Melanocyte of skin (primary cell): ENCODE measurements at places on chromosomes 12 and 14. TPM values are rescaled to one million over a fixed set of nuclear protein-coding genes. Genes with fewer than 3 reads are reported as not detected.

Gene SLCO1C1
- total RNA-seq: 0.33 and 3.1 TPM in 2 replicates

Gene ANO4
- 1.0 and 3.6 TPM in 2 replicates for total RNA-seq

Gene CYP27B1
- 1.8 TPM in 1 of 2 replicates, not detected in the other for total RNA-seq

Gene FAR2
- 23.0 and 24.7 TPM in 2 replicates for total RNA-seq

Gene TGM1
- total RNA-seq: 0.31 TPM in 1 of 2 replicates, not detected in the other

Gene TMEM132D
- total RNA-seq: 9.6 and 11.6 TPM in 2 replicates

Gene STXBP6
- total RNA-seq: 12.7 and 18.2 TPM in 2 replicates

Gene LIN7A
- total RNA-seq: not detected in 2 replicates

Gene PABPN1
- total RNA-seq: 33.0 and 49.8 TPM in 2 replicates

Gene ESRRB
- not detected in 2 replicates for total RNA-seq

Gene TMEM121
- 3.8 and 10.2 TPM in 2 replicates for total RNA-seq

Gene NAA25
- 32.0 and 37.2 TPM in 2 replicates for total RNA-seq

Gene COQ5
- 15.8 and 20.7 TPM in 2 replicates for total RNA-seq

Gene CD163
- total RNA-seq: not detected in 2 replicates
